Bladder microvascular endothelial cell (primary cell): ENCODE measurements at places on chromosomes 6 and 20. TPM values are rescaled to one million over a fixed set of nuclear protein-coding genes. Genes with fewer than 3 reads are reported as not detected.

Gene RAMACL
- 1.8 and 13.3 TPM in 2 replicates for total RNA-seq

Gene HS3ST5
- not detected in 2 replicates for total RNA-seq

Gene ZSCAN16
- total RNA-seq, result 11.0 and 11.3 TPM in 2 replicates

Gene MOG
- total RNA-seq, result not detected in 2 replicates

Gene POU5F1
- 0.19 and 0.32 TPM in 2 replicates for total RNA-seq

Gene PCK1
- not detected in 2 replicates for total RNA-seq

Gene TXLNB
- total RNA-seq, result 1.1 and 1.2 TPM in 2 replicates

Gene LHFPL5
- not detected in 2 replicates for total RNA-seq

Gene KHDC1
- total RNA-seq, result 0.19 and 0.49 TPM in 2 replicates

Gene CCDC170
- under 0.01 TPM in 1 of 2 replicates, not detected in the other for total RNA-seq

Gene AP5S1
- total RNA-seq, result 13.1 and 19.1 TPM in 2 replicates

Gene FAM83B
- not detected in 2 replicates for total RNA-seq

Gene GSTA4
- total RNA-seq, result 7.9 and 11.5 TPM in 2 replicates

Gene LAMP5
- total RNA-seq, result 1.4 and 3.2 TPM in 2 replicates

Gene PTCRA
- total RNA-seq, result not detected in 2 replicates

Gene TAF8
- 12.8 and 19.7 TPM in 2 replicates for total RNA-seq

Gene FAM184A
- 0.32 and 0.38 TPM in 2 replicates for total RNA-seq

Gene SEMG1
- not detected in 2 replicates for total RNA-seq

Gene CRISP3
- not detected in 2 replicates for total RNA-seq

Gene NECAB3
- 6.5 and 8.5 TPM in 2 replicates for total RNA-seq

Gene CD24
- total RNA-seq, result 0.49 and 2.5 TPM in 2 replicates

Gene LY6G6F
- not detected in 2 replicates for total RNA-seq
